Kidney (tissue), 22 donors: ENCODE measurements at places on chromosomes 1 and 21. TPM values are rescaled to one million over a fixed set of nuclear protein-coding genes. Genes with fewer than 3 reads are reported as not detected.
A peak's percentile ranks its signal among the peaks of the same experiment; 100 is the strongest.

DNA sequence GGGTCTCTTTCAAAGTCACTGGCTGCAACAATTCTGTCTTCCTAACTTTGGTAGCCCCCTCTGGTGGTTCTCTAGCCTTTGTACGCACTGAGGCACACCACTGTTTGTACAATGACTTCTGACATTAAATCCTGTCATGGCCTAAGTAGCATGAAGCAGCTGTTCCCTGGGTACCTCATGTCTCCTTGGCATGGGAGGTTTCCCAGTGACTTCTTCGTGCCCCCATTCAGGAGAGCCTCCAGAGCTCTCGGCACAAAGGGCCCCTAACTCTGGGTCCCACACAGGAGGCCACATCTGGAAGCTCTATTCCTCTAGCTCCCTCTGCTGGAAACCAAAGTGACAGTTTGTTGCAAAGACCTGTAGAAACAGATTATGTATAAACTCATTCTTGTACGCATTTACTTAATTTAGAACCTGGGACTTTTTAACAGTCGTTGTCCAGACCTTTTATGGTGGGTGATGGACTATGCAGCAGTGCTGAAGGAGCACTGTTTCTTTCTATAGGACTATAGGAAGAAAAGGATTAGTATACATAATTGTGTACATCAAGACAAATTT, 13.4 kb downstream of the SWT1 start:
- peak; percentile 90 for DNase-seq
- H3K27me3 ChIP-seq, result no peaks in the 10 kb centered on the region
- no peak overlapping the region for H3K27ac ChIP-seq

DNA sequence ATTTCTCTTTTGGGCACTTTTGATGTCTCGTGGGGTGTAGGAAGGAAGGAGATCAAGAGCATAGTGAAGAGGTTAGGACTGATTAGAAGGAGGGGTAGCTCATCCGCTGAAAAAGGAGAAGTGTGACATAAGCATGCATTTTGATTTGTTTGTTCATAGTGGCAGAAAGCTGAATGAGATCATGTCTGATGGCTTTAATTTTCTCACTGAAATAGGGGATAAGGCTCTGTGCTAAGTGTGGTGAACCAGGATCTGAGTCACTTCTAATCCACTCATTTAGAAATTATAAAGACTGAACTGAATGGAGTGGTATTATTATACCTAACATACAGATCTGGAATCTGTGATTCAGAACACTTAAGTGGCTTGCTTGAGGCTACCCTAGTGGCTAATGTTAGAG, 344.5 kb downstream of the PDE4B start:
- no peak for DNase-seq
- H3K27ac ChIP-seq, result no peak overlapping the region
- H3K36me3 ChIP-seq, result no peaks in the 10 kb centered on the region

GRCh38 chr1:52306227-52307006, 59.6 kb downstream of the CC2D1B start:
- DNase-seq, result no peak
- no peak overlapping the region for H3K27ac ChIP-seq
- no peak overlapping the region for H3K4me3 ChIP-seq

GRCh38 chr1:176494436-176494835, 31.5 kb downstream of the PAPPA2 start:
- no peak overlapping the region for H3K4me3 ChIP-seq
- no peaks in the 10 kb centered on the region for H3K36me3 ChIP-seq
- H3K27ac ChIP-seq, result no peak overlapping the region
- no peaks in the 10 kb centered on the region for H3K4me1 ChIP-seq
- H3K27me3 ChIP-seq, result no peaks in the 10 kb centered on the region

GRCh38 chr1:243411472-243411871, 155.6 kb downstream of the SDCCAG8 start:
- no peak for DNase-seq
- no peak overlapping the region for H3K27ac ChIP-seq
- H3K4me3 ChIP-seq, result no peak overlapping the region
- no peaks in the 10 kb centered on the region for H3K4me1 ChIP-seq

GRCh38 chr1:61569303-61569621, 155.7 kb downstream of the TM2D1 start:
- no peak overlapping the region for H3K4me3 ChIP-seq
- no peaks in the 10 kb centered on the region for H3K27me3 ChIP-seq
- no peak for DNase-seq
- H3K36me3 ChIP-seq, result no peaks in the 10 kb centered on the region

GRCh38 chr1:89632657-89633247, at the start of gene LRRC8C:
Gene LRRC8C, plus strand, starts transcription at chr1:89633120. Its CDS starts 53,354 bp downstream, at chr1:89686474.
- peak within 1 kb of the TSS; percentile 63 for H3K4me3 ChIP-seq
- peaks cover 8% of the 10 kb centered on the region for H3K4me1 ChIP-seq
- DNase-seq, result peak; percentile 91

GRCh38 chr1:226309398-226310244, 657 bp upstream of the LIN9 start:
- no peaks in the 10 kb centered on the region for H3K27me3 ChIP-seq
- H3K4me3 ChIP-seq, result peak overlapping the region; percentile 79
- H3K36me3 ChIP-seq, result no peaks in the 10 kb centered on the region
- H3K4me1 ChIP-seq, result peaks cover 3% of the 10 kb centered on the region
- DNase-seq, result no peak

- no peaks in the 10 kb centered on the region for H3K36me3 ChIP-seq
- H3K4me1 ChIP-seq, result peaks cover 3% of the 10 kb centered on the region
- no peaks in the 10 kb centered on the region for H3K27me3 ChIP-seq
- no peak overlapping the region for H3K27ac ChIP-seq
These were observed 30.8 kb upstream of the ABCG1 start for GRCh38 chr21:42187976-42188653.

GRCh38 chr1:171566467-171566866, 55.6 kb upstream of the MYOCOS start:
- H3K36me3 ChIP-seq, result peaks cover 59% of the 10 kb centered on the region
- no peak for DNase-seq
- H3K27me3 ChIP-seq, result no peaks in the 10 kb centered on the region
- no peak overlapping the region for H3K27ac ChIP-seq
- no peak overlapping the region for H3K4me3 ChIP-seq
- no peaks in the 10 kb centered on the region for H3K4me1 ChIP-seq

DNA sequence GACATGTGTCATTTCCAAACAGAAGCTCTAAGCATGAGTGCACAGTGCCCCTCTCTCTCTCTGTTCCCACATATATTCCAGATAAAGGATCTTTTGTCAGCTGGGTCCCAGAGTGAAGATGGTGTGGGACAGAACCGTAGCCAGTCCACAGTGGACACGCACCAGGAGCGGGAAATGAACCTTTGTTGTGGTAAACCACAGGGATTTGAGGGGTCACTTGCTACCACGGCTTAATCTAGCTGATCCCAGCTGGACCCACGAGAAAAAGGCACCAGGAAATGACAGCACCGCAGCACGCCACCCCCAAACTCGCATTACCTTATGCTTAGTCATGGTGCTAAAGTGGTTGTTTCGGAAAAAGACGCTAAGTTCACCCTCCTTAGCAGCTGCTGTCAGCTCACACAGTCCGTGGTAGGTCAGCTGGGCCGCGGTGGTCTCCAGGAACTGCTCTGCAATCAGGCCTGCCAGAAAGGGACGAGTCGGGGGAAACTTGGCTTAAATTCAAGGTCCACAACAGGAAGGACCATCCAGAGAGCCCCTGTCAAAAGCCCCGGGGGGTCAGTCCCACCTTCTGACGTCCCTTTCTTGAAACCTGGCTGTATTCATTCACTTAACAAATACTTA, 7.5 kb downstream of the MINDY1 start:
- DNase-seq, result no peak
- no peaks in the 10 kb centered on the region for H3K27me3 ChIP-seq
- H3K27ac ChIP-seq, result no peak overlapping the region
- H3K36me3 ChIP-seq, result no peaks in the 10 kb centered on the region

DNA sequence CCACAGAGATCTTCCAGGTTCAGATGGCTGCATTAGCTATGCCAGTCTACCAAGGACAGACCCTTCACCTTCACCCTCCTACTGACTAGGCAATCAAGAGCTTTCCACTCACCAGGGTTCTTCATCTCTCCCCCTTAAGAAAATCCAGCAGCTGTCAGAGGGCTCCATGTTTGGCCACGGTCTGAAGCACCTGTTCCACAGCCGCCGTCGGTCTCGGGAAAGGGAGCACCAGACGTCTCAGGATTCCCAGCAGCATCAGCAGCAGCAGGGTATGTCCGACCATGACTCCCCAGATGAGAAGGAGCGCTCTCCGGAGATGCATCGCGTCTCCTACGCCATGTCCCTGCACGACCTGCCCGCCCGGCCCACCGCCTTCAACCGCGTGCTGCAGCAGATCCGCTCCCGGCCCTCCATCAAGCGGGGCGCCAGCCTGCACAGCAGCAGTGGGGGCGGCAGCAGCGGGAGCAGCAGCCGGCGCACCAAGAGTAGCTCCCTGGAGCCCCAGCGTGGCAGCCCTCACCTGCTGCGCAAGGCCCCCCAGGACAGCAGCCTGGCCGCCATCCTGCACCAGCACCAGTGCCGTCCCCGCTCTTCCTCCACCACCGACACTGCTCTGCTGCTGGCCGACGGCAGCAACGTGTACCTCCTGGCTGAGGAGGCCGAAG, 13.8 kb downstream of the TMCC2 start:
- no peaks in the 10 kb centered on the region for H3K4me1 ChIP-seq
- no peak for DNase-seq
- H3K36me3 ChIP-seq, result no peaks in the 10 kb centered on the region
- H3K27ac ChIP-seq, result no peak overlapping the region

GRCh38 chr1:204188959-204189639, 7.2 kb downstream of the KISS1 start:
- no peak overlapping the region for H3K27ac ChIP-seq
- DNase-seq, result no peak
- H3K27me3 ChIP-seq, result peaks cover 2% of the 10 kb centered on the region
- peaks cover 3% of the 10 kb centered on the region for H3K4me1 ChIP-seq
- H3K36me3 ChIP-seq, result no peaks in the 10 kb centered on the region

GRCh38 chr21:45279446-45280177, 8.1 kb downstream of the POFUT2 start:
- H3K4me3 ChIP-seq, result no peak overlapping the region
- no peaks in the 10 kb centered on the region for H3K27me3 ChIP-seq
- no peak overlapping the region for H3K27ac ChIP-seq
- H3K36me3 ChIP-seq, result peaks cover 43% of the 10 kb centered on the region
- no peaks in the 10 kb centered on the region for H3K4me1 ChIP-seq

FAM78B gene
- polyA plus RNA-seq, result 1.4 TPM

CASQ1 gene
- polyA plus RNA-seq, result not detected

GPR161 gene
- polyA plus RNA-seq, result 1.4 TPM

LMOD1 gene
- polyA plus RNA-seq, result 9.5 TPM

CRYBG2 gene
- polyA plus RNA-seq, result not detected

HSPA6 gene
- 2.6 TPM for polyA plus RNA-seq
